Activated CD4-positive, alpha-beta T cell treated with anti-CD3 and anti-CD28 coated beads, Interleukin-2, amount 50 U/mL, for 24 hours (primary cell): ENCODE measurements at places on chromosomes 13 and 19.
A peak's percentile ranks its signal among the peaks of the same experiment; 100 is the strongest.

DNA sequence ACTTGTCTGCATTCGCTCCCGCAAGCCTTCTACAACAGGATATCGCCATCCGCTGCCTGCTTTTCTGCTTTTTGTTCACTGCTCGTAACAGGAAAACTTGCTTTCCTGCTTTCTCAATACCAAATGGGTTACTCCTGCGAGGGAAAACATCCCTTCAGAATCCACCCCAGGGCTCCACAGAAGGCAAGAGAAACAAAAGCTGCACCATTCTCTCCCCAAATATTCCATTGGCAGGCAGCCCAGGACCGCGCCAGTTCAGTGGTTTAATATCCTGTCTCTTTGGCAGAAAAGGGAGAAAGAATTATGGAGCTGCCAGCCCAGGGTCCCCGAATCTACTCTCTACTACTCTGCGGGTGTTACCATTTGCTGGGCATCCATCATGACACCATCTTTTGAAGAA, 84.7 kb upstream of the DOCK9 start:
- DNase-seq: no peak

DNA sequence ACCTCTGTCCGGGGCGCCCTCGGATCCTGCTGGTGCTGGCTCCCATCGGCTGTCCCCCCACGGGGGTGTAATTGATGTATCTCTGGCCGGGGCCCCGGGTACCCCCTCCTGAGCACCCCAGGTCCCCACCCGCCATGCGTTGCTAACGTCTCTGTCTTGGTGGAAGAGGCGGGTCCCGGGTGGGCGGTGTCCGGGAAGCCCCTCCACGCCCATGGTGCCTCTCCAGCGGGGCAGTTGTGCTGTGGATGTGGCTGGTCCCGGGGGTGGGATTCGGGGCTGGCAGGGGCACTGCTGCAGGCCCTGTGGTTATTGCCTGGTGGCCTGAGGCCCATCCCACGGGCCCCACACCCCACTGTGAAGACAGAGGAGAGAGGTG, 4.9 kb downstream of the DIRAS1 start:
- no peak for DNase-seq

DNA sequence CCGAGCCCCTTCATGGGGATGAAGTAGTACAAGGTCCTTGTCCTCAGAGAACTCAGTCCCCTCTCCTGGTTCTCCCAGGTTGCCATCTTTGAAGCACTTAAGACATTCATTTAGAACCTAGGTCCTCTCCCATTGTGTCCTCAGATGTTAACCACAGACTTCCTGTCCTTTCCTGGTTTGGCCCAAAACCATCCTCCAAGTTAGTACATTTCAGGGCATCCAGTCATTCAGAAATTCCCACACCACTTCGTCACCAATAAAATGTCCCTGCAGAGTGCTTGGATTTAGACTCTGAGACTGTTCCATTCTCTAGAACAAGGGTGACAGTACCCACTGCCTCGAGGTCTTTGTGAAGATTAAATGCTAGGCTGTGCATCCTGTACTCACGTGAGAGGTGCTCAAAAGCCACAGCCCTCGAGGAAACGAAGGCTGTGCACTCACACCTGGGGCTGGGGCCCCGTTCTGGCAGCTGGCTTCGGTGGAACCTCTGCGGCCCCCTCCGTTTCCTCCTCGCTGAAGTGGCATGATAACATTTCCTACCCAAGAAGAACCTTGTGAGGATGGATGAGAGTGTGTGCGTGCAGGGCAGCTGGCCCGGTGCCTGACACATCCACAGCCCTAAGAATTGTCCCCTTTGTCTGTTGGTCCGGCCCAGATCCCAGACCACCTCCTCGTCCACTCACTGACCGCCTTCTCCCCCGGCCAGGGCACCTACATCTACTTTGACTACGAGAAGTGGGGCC, 4.7 kb downstream of the LENG1 start:
- no peak for DNase-seq

- no peak for DNase-seq
Observed at GRCh38 chr13:103222683-103223082, 156.5 kb upstream of the SLC10A2 start.

DNA sequence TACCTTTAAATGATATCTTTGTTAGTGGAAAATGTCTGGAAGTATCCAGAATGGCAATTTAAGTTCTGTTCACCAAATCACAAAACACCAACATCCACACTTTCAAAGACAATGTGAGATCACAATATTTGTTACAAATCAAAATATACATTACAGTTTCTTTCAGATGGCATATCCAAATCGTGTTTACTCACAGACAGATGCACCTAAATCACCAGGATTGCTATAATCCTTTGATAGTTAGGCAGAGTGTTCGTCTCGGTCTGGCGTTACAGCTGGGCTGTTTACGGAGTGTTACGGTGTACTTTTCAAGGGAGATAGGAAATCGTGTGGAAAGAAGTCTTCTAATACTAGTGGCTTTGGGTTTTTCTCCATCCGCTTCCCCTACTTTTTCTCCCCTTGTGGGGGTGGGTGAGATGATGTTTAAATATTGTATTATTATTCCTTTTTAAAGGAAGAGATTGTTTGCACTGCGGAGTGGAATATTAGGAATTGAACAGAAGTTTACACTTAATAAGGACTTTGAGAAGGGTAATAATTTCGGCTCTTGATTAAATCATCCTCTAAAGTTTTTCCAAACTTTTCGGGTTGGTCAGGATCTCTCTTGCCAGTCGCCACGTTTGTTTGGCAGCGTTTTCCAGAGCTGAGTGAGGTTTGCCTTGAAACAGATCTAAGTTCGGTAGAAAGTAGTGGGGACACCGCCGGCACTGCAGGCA, 1.8 kb downstream of the MAB21L1 start:
- no peak for DNase-seq

DNA sequence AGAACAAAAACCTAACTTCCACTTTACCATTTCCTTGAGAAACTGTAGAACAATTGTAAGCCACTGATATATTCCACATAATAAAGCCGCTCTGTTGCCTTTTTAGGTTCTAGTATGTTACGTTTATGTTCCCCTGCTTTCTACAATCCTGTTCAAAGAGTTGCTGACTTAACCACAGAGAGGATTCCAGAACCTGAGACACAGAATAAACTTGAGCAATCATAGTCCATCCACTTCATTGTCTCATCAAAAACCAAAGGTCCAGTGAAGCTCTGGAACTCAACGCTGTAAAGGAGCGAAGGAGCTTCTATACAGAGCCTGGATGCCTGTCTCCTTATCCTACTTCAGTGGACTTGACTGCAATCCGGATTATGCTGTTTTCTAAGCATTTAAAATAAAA, 4.6 kb downstream of the STARD13 start:
- DNase-seq: no peak

GRCh38 chr19:768424-768823, 17.5 kb downstream of the MISP start:
- no peak for DNase-seq

- DNase-seq: no peak
Observed at GRCh38 chr13:45385907-45386553, 32.1 kb downstream of the SLC25A30 start.

- DNase-seq: no peak
Observed at GRCh38 chr13:61192826-61193225, 222.8 kb downstream of the PCDH20 start.

DNA sequence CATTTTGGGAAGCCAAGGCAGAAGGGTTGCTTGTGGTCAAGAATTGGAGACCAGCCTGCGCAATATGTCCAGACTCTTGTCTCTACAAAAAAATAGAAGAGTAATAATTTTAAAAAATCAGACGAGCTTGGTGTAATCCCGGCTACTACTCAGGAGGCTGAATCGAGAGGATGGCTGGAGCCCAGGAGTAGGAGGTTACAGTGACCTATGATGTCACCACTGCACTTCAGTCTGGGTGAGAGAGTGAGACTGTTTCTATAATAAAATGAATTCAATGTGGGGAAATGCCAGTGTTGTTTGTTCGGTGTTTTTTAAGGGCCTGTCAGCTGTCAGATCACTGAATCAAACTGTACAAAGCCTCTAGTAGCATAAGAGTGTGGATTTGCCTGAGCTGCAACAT, 1.2 kb upstream of the FBXL3 start:
- no peak for DNase-seq

- DNase-seq: peak; percentile 31
Observed at GRCh38 chr19:21483589-21484170, 21.7 kb upstream of the ZNF429 start.

- DNase-seq: no peak
Observed at GRCh38 chr13:103145442-103145841, 79.2 kb upstream of the SLC10A2 start.

DNA sequence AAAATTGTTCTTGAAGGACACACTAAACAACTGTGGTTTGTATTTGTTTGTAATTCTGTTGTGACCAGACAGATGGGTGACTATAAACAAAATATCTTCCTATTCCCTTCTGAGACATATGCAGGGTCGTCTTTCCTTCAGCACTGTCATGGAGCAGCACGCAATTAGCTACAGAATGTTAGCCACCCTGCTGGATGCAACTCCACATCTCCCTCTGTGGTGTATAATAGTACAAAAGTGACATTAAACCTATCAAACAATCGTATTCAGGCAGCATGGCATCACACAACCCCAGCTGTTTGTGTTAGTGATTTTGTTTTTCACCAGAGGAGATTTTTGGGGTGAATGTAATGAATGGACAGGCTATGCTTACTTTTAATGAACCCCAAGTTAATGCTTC, 146.2 kb downstream of the GPC6 start:
- no peak for DNase-seq

- no peak for DNase-seq
Observed at GRCh38 chr13:32165796-32166195, 134.2 kb downstream of the FRY start.

- DNase-seq: no peak
Observed at GRCh38 chr19:44512326-44513298, 12.3 kb upstream of the ZNF180 start.

- no peak for DNase-seq
Observed at GRCh38 chr13:93356469-93356868, 129.9 kb downstream of the GPC6 start.
